ENCODE measurements at places on chromosomes 16 and 17. TPM values are rescaled to one million over a fixed set of nuclear protein-coding genes. Genes with fewer than 3 reads are reported as not detected.
A peak's percentile ranks its signal among the peaks of the same experiment; 100 is the strongest.

- peak; percentile 86 for DNase-seq
These were observed 91.8 kb downstream of the FOXL1 start for GRCh38 chr16:86669937-86670749.

DNA sequence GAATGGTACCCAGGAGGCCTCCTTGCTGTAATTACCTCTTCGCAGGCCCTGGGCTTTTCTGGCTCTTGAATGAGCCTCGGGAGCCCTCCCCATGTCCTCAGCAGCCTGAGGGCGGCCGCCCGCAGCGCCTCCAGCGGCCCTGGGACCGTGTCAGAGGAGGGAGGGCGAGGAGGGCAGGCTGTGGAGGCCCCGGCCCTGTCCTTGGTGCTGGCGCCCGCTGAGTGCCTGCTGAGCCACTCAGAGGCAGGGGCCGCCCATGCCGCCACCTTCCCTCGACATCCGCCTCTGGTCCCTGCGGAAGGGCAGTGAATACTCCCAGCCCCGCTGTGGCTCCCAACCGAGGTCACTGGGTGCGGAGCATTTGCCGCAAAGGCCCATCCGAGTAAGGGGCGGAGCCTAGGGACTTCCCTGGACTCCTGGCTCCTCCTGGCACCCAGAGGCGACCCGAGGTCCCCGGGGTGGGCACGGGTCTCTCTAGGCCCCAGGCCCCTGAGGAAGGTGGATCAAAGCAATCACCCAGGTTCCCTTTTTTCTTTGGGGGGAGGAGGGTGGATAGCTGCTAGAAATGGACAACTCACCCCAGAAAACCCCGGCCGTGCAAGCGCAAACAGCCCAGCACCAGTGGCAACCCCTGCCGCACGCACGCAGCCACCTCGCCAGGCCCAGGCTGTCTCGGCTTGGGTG lies 2.8 kb downstream of the RBFOX3 start:
- DNase-seq: peak; percentile 13

Gene KRT40
- total RNA-seq: not detected

DNA sequence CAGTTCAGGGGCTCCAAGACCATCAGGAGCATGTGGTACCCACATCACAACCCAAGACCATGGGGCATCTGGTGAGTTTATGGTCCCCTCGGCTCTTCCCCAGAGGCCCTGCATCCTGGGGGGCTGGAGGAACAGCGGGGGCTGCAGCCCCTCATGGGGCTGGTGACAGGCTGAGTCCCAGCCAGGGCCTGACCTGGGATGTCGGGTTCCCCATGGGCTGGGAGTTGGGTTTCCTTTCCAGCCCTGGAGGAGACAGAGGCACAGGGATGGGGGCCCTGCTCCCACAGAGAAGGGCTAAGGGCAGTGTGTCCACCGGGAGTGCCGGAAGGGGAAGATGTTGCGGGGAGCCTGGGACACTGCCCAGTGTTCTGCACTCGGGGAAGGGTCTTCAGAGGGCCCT lies 82.4 kb downstream of the GOSR1 start:
- DNase-seq: no peak

GRCh38 chr17:32021615-32021955 lies 14.4 kb downstream of the LRRC37B start:
- no peak for DNase-seq

Gene RGS11
- total RNA-seq: 0.64 TPM

DNA sequence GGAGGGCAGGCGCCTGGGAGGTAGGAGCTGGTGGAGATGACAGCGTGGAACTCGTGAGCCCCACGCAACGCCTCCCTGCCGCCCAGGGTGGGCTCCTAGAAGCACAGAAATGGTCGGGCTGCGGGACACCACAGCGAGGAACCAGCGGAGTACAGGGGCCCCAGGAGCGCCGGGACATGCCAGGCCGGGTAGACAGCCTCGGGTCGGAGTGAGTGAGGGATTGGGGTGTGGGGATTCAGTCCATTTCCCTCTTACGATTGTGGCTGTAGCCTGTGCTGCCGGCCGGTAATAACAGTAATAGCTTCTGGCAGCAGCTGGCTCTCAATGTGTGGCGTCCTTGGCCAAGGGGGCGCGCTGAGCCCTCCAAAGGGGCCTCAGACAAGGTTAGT lies 12.2 kb upstream of the CES3 start:
- no peak for DNase-seq

Gene PRSS36
- total RNA-seq: under 0.01 TPM

Gene PKMYT1
- 6.9 TPM for total RNA-seq

- DNase-seq: no peak
These were observed 116.3 kb upstream of the IRX3 start for GRCh38 chr16:54402873-54403272.

DNA sequence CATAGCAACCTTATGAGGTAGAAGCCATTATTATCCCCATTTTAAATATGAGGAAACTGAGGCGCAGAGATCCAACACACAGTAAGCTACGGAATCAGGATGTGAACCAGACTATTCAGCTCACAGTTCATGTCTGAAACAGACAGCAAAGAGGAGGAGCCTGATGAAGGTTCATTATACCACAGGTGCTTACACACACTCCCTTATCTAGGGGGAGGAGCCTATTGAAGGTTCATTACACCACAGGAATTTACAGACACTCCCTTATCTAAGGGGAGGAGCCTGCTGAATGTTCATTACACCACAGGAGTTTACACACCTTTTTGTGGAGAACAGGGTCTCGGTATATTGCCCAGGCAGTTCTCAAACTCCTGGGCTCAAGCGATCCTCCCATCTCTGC lies 21.9 kb downstream of the C16orf95 start:
- DNase-seq: no peak

Gene TBX21
- not detected for total RNA-seq

- no peak for DNase-seq
These were observed 360.8 kb upstream of the ZFHX3 start for GRCh38 chr16:73408716-73409115.

- no peak for DNase-seq
These were observed 637 bp downstream of the DHRS11 start for GRCh38 chr17:36592316-36592715.

DNA sequence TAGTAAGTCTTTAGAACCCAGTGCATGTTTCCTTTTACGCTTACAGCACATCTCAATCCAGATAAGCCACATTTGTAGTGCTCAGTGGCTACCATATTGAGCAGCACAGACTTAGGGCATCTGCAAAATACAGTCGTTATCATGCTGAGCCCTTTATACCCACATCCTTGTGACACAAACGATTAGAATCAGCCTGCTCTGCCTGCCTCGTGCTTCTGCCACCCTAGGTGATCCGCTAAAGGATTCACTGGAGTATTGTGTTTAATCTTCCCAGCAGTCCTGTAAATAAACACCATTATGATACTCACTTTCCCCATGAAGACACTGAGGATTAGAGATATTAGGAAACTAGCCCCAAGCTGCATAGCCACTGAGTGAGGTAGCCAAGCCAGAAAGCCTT lies 51.3 kb upstream of the FA2H start:
- no peak for DNase-seq

DNA sequence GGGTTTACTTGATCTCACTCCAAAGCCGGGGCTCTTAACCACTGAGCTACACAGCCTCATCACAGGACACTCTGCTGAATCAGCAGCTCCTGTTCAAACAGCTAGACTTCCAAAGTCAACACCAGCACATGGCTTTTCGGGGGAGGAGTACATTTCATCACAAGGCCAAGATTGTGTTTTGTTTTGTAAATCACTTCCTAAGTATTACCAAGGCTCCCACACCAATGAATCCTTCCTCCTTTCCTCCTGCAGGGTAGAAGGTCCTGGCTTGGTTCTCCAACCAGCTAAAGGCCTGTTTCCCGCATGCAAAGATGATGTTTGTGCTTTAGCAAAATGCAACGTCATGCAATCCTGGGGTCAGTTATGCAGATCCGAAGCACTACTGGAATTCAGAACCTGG lies 152.5 kb downstream of the XYLT1 start:
- peak; percentile 68 for DNase-seq

DNA sequence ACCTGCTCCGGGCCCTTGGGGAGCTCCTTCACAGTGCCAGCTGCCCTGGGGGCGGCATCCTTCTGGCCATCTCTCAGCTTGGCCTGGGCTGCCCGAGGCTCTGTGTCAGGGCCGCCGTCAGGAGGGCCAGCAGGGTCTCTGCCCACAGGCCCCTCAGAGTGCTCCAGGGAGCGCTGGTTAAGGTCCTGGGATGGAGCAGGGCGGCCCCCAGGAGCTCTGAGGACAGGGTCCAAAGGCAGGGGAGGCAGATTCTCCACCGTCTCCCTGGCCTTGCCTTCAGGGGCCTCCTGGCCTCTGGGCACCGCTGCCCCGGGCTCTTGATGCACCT lies 7.2 kb downstream of the NDUFAF8 start:
- no peak for DNase-seq

GRCh38 chr16:72473631-72474030 lies 301.7 kb upstream of the PMFBP1 start:
- DNase-seq: no peak

- no peak for DNase-seq
These were observed 203.0 kb downstream of the CPPED1 start for GRCh38 chr16:12600536-12601256.

Measured in fibroblast of villous mesenchyme (primary cell).